ENCODE measurements at places on chromosomes 3 and 15.

DNA sequence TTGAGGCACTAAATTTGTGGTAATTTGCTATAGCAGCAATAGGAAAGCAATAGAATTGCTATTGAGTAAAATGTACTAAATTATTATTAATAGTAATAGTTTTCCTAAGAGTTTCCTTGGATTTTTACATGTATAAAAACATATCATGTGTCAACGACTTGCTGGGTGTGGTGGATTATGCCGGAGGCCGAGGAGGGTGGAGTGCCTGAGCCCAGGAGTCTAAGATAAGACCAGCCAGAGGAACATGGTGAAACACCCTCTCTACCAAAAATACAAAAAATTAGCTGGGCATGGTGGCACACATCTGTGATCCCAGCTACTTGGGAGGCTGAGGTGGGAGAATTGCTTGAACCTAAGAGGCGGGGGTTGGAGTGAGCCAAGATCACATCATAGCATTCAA lies 749.9 kb downstream of the TBL1XR1 start:
- DNase-seq: no peak

GRCh38 chr15:69661871-69662644 lies 209.4 kb downstream of the RPLP1 start:
- no peak for DNase-seq

- DNase-seq: no peak
Measured at GRCh38 chr3:12138044-12138443, 20.7 kb downstream of the TIMP4 start.

DNA sequence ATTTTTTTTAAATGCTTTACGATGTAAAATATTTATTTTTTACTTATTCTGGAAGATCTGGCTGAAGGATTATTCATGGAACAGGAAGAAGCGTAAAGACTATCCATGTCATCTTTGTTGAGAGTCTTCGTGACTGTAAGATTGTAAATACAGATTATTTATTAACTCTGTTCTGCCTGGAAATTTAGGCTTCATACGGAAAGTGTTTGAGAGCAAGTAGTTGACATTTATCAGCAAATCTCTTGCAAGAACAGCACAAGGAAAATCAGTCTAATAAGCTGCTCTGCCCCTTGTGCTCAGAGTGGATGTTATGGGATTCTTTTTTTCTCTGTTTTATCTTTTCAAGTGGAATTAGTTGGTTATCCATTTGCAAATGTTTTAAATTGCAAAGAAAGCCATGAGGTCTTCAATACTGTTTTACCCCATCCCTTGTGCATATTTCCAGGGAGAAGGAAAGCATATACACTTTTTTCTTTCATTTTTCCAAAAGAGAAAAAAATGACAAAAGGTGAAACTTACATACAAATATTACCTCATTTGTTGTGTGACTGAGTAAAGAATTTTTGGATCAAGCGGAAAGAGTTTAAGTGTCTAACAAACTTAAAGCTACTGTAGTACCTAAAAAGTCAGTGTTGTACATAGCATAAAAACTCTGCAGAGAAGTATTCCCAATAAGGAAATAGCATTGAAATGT lies 15.6 kb downstream of the THBS1 start:
- DNase-seq: no peak

- DNase-seq: no peak
Measured at GRCh38 chr15:47194718-47195117, 522.6 kb upstream of the SEMA6D start.

DNA sequence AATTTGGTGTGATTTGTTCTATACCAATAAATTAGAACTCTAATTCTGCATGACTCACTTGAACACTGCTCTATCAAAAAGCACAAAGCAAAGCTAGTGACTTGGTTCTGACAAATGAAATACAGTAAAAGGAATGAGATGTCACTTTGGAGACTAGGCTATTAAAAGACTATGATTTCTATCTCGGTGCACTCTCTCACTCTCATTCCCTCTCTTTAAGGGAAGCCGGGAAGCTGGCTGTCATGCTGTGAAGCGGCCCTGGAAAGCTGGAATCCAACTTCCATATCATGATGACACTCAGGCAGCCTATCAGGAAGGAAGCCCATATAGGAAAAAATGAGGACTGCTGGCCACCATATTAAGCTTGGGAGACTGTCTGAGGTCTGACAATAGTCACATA lies 590.1 kb upstream of the CBLB start:
- DNase-seq: no peak

GRCh38 chr3:146160964-146161662 lies at the start of gene PLOD2:
TSS of gene PLOD2 (minus strand) at chr3:146161184. CDS start at chr3:146160989, 195 bp downstream.
- DNase-seq: no peak

Data from GM19239 (cell line).